ENCODE measurements at places on chromosomes 7 and 10.

GRCh38 chr7:108232076-108232475 lies 101.9 kb upstream of the LAMB4 start:
- no peaks in the 10 kb centered on the region for H3K36me3 ChIP-seq
- peaks cover 18% of the 10 kb centered on the region for H3K4me1 ChIP-seq
- H3K27me3 ChIP-seq, result no peaks in the 10 kb centered on the region
- no peak overlapping the region for H3K27ac ChIP-seq
- no peak for DNase-seq
- H3K4me3 ChIP-seq, result no peak overlapping the region

GRCh38 chr7:148535217-148535616 lies 55.3 kb upstream of the C7orf33 start:
- peak overlapping the region; percentile 66 for H3K4me3 ChIP-seq
- peaks cover 29% of the 10 kb centered on the region for H3K27me3 ChIP-seq
- DNase-seq, result peak; percentile 18

- H3K27ac ChIP-seq, result no peak overlapping the region
- H3K36me3 ChIP-seq, result no peaks in the 10 kb centered on the region
- DNase-seq, result no peak
- no peak overlapping the region for H3K4me3 ChIP-seq
- H3K27me3 ChIP-seq, result no peaks in the 10 kb centered on the region
These were observed 36.0 kb upstream of the PIK3AP1 start for GRCh38 chr10:96756111-96756903.

DNA sequence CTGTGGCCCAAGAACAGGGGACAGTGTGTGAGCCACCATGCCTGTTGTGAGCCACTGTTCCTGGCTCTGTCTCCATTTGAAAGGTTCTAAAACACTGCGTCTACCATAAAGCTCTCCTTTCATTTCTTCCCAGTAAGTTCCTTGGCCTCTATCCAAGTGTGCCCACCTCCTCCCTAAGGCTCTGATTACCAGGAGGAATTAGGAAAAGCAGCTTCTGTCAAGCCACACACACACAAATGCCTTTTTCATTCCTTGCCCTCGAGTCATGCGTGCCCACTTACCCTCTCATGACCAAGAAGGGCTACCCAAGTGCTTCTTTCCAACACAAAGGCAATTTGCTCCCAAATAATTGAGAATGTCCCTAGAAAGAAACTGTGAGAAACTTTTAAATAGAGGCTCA lies 70.8 kb upstream of the PARD3 start:
- no peak overlapping the region for H3K4me3 ChIP-seq
- no peak overlapping the region for H3K27ac ChIP-seq
- no peak for DNase-seq
- H3K36me3 ChIP-seq, result no peaks in the 10 kb centered on the region
- no peaks in the 10 kb centered on the region for H3K27me3 ChIP-seq
- no peaks in the 10 kb centered on the region for H3K4me1 ChIP-seq

Data from activated naive CD8-positive, alpha-beta T cell treated with anti-CD3 and anti-CD28 coated beads, Interleukin-2, amount 50 U/mL, for 24 hours (primary cell).